ENCODE measurements at places on chromosomes 3 and 15. TPM values are rescaled to one million over a fixed set of nuclear protein-coding genes. Genes with fewer than 3 reads are reported as not detected.

- no peak for DNase-seq
Observed at GRCh38 chr15:34783991-34784390, 11.4 kb downstream of the ACTC1 start.

GRCh38 chr15:96535148-96535547 is 204.6 kb downstream of the NR2F2 start:
- no peak for DNase-seq

GRCh38 chr15:92930776-92931175 is 30.7 kb downstream of the CHD2 start:
- DNase-seq: no peak

GRCh38 chr3:169105561-169105960 is 558.0 kb downstream of the MECOM start:
- DNase-seq: no peak

GHSR gene
- total RNA-seq: not detected

GP5 gene
- total RNA-seq: 0.13 TPM

SLTM gene
- 143 TPM for total RNA-seq

APBA2 gene
- 15.5 TPM for total RNA-seq

Data from H1 (cell line).